Fibroblast of skin of abdomen (primary cell): ENCODE measurements at places on chromosomes 6 and 20.
A peak's percentile ranks its signal among the peaks of the same experiment; 100 is the strongest.

- DNase-seq, result no peak
These were observed 39.6 kb downstream of the ELMO2 start for GRCh38 chr20:46366826-46367225.

- no peak for DNase-seq
These were observed 118.5 kb downstream of the DLL1 start for GRCh38 chr6:170172392-170172791.

- no peak for DNase-seq
These were observed 140.7 kb downstream of the FUT9 start for GRCh38 chr6:96156425-96156824.

DNA sequence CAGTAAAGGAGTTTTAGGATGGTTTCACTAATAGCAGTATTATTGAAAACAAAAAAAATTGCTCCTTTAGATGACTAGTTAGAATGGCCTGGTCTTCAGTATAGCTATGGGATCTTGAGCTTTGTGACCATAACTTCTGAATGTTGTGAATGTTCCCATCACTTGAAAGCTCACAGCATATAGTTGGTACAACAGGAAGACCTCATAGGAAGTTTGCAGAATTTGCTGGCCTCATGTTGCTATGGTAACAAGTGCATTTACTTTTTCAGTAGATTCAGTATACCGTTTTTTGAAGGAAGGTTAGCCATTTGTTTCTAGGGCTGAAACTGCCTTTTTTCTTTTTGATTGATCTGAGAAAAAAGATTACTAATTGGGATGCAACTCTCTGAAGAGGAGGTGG is 8.3 kb downstream of the PHF3 start:
- no peak for DNase-seq

DNA sequence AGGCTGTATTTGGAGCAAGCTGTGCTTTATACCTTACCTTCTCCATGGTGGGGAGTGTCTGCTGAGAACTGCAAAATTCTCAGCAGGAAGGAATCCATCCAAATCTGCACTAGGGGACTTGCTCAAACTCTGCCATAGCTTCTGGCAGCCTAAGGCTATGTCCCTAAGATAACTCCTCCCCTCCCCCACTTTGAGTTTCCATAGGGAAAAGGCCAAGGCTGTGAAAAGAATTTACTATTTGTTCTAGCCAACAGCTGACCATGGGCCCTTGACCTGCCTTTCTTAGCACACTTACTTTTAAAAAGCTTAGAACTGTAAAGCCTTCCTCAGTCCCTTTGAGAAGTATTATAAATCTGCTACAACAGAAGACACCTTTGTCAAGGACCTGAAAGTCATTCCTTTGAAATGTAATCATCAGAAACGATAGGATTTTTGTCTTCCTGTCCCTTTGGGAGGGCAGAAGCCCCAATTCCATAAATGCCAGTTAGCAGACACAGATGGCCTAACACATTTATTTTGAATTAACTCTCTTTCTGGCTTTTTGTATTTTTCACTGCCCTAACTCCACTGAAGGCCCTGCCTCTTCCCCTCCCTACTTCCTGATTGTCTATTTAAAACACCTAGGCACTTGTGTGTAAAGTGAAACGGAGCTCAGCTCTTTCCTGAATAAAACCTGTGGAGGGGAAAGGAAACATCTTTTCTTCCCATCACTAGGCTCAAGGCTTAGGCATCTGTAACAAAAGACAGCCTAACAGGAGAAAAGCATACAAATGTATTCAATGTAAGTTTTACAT is 157.1 kb downstream of the AKAP7 start:
- DNase-seq, result no peak

GRCh38 chr20:64160118-64160517 is 4.1 kb upstream of the MYT1 start:
- no peak for DNase-seq

GRCh38 chr20:51513545-51513944 is 29.0 kb downstream of the NFATC2 start:
- no peak for DNase-seq

DNA sequence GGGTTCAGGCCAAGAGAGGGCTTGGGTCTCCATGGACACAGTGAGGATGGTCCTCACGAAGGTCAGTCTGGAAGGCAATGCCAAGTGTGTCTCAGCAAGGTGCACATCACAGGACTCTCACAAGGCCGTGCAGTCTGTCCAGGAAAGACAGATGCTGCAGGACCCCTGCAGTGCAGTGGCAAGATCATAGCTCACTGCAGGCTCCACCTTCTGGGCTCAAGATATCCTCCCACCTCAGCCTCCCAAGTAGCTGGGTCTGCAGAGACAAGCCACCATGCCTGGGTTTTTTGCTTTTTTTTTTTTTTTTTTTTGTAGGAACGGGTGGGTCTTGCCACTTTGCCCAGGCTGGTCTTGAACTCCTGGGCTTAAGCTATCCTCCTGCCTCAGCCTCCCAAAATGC is 26.4 kb downstream of the ZMYND8 start:
- no peak for DNase-seq

DNA sequence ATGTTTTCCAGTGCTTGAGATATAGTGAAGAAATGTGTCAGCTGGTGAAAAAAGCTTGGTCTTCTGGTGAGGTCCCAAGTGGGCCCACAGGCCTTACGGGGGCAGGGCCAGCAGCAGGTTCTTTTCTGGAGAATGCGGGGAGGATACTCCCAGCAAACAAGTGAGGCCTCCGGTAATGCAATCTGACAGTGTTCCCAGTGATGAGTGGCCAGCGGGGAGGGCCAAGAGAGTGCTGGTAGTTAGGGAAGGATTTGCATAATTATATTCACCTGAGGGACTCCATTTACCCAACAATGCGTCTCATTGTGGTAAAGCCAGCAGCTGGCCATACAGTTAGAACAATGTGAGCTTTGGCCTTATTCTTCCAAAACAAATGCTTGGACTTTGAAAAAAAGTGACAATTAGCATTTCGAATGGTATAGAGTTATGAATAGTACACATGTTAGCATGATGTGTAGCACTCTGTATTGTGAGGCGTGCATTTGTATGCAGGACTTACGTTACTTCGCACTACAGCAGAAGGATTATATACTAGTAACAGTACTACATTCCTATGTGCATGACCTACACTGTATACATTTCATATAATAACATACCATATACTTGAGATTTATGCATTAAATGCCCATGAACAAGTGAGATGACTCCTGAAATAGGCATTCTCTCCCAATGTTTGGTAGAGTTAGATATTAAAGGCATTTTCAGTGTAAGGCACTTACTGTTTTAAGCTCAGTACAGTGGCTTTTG is 69.8 kb downstream of the MYB start:
- DNase-seq, result peak; percentile 13
